ENCODE measurements at places on chromosomes 7 and 10.

DNA sequence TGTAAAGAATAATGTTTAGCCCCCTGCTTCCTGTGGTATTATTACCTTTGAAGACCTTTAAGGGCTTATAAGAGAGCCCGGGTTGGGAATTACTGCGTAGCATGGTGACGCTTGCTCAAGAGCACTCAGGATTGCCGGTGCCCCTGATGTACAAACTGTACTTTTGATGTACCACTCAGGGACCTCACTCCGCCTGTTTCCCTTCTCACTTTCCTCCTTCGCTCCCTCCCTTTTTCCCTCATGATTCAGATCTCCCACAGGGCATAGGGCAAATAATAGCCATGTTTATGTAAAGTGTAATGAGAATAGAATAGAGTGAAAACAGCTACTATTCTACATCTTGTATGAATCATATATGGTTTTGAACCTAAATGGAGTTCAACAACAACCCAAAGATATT lies 77.8 kb upstream of the PDCD4 start:
- no peak for ATAC-seq

- ATAC-seq: no peak
These were observed 117.7 kb upstream of the GJD4 start for GRCh38 chr10:35487336-35488034.

DNA sequence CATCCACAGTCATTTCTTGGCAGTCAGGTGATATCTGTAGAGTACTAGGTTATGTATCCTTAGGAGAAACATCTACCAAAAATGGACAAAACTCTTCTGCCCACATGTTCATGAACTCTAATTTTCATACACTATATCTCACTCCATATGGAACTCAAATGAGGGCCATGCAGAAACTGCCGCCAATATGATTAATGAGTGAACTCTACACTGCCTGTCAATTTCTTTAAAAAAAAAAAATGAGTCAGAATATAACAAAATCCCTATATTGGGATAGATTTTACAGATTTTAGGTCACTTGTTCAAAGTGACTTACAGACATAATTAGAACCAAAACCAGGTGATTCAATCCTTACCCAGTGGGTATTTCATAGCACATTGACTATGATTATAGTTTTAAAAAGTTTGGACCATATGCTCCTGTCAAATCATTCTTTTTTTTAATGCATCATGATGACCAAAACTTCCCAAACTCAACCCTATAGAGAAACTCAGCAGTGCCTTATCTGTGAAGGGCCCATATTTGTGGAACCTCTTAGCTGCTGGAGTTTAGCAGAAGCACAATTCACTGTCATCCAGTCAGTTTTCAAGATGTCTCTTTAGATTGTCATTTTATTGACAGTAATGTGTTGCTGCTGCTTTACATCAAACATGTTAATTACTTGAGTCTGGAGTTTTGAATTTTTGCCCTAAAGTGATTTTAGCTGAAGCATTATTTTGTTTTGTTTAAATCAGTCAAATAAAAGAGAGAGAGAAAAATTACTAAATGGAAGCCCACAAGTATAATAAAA lies 11.1 kb downstream of the LRRN3 start:
- no peak for ATAC-seq

GRCh38 chr7:27532314-27532713 lies 130.4 kb downstream of the HIBADH start:
- no peak for ATAC-seq

DNA sequence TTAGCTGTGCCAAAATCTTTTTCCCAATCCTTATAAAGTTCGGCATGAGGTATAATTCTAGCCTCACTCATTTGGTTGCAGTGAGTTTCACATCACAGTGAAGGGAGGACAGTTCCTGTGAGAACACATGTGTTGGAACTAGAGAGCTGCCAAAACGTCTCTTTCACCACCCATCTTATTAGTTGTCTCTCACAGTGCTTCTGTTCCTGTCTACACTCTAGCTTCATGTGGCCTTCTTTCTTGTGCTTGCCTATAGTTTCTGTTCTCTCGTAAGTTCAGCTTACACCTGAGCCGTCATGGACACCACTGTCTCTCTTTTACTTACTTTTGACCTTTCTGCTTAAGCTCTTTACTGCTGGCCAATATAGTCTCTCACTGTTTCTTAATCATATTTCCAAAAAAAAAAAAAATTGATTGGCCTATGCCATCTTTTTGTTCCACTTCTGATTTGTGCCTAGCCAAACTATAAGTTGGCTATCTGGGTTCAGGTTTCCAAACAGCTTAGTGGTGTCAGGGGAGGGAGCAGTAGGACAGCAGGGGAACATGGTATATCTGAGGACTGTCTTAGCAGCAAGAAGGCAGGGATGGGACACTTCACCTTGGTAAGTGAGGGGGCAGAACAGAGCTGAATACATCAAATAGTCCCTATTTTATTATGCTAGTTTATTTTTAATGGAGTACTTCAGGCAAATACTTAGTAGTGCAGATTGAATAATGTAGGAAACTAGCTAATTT lies 38.0 kb downstream of the ZNRF2 start:
- peak; percentile 48 for ATAC-seq

DNA sequence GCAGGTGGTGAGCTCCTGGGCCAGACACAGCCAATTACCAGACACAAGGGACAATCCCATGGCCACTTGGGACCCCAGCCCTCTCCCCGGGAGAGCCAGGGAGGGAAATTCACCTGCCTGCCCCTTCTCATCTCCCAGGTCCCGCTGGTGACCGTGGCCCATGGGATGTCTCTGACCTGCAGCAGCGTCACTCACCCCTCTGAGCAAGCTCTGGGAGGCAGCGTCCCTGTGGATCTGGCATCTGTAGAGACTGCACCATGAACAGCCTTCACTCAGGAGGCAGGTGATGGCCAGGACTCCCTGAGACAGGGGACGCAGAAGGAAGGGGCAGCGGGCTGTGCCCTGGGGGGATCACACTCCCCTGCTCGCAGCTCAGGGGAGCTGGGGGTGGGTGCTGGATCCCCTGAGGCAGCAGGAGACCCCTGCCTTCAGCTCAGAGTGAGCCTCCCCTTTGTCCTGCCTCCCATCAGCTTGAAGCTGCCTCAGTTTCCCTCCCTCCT lies 90.8 kb downstream of the FOXL3 start:
- ATAC-seq: no peak

DNA sequence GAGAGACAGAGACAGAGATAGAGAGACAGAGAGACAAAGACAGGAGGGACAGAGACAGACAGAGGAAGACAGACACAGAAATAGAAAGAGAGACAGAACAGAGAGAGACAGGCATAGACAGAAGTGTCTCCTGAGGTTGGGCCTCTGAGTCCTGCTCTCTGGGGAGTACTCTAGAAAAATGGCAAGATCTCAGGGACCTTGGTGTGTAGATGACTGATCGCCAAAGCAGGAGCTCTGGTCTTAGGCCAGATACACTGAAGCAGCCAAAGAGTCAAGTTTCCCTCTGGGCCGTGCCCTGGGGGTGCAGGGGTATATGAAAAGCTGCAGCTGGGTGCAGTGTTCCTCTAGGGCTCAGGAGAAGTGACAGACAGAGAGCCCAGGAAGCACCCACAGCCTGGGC lies 176.6 kb upstream of the TNS3 start:
- no peak for ATAC-seq

Measured in esophagus mucosa (tissue), 1 donor.